ENCODE measurements at places on chromosomes 2 and 18.
A peak's percentile ranks its signal among the peaks of the same experiment; 100 is the strongest.

DNA sequence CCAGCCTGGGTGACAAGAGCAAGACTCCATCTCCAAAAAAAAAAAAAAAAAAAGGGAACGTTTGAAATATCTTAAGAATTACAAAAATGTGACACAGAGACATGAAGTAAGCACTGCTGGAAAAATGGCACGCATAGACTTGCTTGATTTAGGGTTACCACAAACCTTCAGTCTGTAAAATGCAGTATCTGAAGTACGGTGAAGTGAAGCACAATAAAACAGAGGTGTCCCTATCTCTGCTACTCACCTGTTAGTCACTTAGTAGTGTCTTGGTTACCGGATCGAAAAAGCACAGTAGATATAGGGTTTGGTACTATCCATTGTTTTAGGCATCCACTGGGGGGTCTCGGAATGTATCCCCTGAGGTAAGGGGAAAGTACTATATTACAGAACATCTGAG is 11.6 kb upstream of the GREB1L start:
- no peak for DNase-seq

DNA sequence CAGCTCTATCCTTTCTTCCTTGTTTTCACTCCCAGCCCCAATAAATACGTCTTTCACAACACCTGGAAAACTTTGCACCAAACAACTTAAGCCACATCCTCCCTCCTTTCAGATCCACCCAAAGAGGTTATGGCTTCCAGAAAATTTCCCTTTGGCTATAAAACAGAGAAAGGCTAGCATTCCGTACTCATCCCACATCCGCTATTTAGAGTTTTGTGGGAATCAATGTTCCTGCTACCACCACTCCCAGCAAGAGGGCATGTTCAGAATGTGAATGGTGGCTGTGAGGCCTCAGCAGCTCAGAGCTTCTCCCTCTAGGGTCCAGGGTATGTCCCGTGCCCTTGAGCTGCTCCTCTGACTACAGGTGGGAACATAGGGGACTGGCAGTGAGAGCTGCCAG is 214.6 kb downstream of the NCK2 start:
- no peak for DNase-seq

- DNase-seq: no peak
These were observed 60.0 kb downstream of the RNF144A start for GRCh38 chr2:6977113-6977741.

DNA sequence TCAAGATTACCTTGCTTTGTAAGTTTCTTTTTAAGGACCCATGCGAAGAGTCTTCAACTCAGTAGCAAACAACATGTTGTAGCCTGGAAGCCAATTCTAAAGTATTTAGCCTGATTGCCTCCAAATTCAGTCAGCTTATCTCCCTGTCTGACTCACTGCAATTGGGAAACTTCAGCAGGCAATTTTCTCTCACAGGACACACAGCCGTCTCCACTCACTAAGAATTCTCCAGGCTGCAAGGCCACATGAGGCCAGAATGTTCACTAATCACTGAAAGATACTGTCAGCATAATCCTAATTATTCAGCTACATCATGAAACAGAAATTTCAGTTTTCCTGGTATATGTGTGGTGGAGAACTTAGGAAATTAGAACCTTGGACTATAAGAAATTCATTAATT is 78.1 kb upstream of the PDE1A start:
- peak; percentile 60 for DNase-seq

DNA sequence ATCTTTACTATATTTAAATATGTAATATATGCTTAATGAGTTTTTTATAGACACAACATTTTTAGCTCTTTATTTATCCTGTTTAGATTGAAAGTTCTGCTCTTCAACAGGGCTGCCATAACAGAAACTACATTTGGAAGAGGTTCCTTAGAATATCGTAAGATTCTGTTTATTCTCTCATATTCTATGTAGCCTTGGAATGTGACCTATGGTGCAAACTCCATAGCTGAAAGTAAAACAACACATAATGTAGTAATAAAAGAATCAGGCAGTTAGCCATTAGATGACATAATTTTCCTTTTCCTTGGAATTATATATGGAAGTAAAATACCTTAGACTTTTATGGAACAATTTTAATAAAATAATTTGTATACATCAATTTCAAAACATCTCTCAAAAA is 91.3 kb downstream of the ZNF804A start:
- DNase-seq: no peak

- peak; percentile 37 for DNase-seq
These were observed 274.9 kb upstream of the FANCL start for GRCh38 chr2:58515827-58516573.

DNA sequence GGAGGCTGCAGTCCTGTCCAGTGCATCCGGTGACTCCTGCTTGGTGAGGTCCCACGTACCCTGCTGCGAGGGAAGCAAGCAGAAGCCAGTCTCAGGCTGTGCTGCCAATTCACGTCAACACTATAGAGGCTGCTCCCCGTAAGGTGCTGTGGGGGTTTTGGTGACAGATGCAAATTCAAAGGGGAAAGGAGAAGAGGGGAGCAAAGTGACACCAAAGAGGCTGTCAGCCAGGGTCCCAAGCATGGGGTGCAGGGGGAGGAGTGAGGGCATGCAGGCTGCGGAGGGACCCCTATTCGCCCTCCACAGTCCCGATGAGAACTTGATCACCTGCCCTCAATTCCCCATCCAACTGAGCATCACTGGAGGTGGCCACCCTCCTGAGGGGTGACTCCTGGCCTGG is 179.4 kb upstream of the HS6ST1 start:
- DNase-seq: no peak

DNA sequence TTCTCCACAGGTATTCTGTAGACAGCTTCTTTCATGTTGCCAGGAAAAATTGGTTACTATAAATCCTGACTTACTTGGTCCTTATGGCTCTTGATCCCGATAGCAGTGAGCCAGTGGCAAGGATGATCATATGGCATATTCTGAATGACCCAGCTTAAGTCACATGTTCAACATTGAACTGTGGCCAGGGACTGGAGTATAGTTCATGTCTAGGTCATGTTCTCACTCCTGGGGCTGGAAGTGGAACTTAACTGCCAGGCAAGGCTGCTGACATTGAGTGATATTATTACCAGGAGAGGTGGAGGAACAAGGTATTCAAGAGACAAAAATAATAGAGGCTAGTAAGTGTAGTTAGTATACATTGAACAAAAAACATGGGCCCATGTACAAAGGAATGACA is 26.2 kb downstream of the R3HDM1 start:
- no peak for DNase-seq

GRCh38 chr18:79030680-79031079 is 38.5 kb upstream of the ATP9B start:
- DNase-seq: no peak

DNA sequence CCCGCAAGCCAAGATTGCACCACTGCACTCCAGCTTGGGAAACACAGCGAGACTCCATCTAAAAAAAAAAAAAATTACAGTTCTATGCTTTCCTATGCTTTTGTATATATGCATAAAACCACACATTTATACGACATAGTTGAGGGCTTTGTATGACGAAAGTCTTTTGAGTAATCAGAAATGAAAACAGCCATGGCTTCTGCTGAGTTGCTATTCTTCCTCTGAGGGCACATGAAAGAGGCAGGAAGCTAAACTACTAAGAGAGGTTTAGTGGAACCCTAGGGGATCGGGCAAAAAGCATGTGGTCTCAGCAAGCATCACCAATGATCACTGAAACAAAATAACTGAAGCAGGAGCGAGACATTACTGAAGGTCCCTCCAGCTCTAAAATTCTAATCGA is 99.6 kb downstream of the ZAP70 start:
- DNase-seq: no peak

- no peak for DNase-seq
These were observed 307.2 kb downstream of the MYCN start for GRCh38 chr2:16247326-16248122.

- DNase-seq: peak; percentile 96
These were observed 5.2 kb upstream of the SPRED2 start for GRCh38 chr2:65437392-65438135.

DNA sequence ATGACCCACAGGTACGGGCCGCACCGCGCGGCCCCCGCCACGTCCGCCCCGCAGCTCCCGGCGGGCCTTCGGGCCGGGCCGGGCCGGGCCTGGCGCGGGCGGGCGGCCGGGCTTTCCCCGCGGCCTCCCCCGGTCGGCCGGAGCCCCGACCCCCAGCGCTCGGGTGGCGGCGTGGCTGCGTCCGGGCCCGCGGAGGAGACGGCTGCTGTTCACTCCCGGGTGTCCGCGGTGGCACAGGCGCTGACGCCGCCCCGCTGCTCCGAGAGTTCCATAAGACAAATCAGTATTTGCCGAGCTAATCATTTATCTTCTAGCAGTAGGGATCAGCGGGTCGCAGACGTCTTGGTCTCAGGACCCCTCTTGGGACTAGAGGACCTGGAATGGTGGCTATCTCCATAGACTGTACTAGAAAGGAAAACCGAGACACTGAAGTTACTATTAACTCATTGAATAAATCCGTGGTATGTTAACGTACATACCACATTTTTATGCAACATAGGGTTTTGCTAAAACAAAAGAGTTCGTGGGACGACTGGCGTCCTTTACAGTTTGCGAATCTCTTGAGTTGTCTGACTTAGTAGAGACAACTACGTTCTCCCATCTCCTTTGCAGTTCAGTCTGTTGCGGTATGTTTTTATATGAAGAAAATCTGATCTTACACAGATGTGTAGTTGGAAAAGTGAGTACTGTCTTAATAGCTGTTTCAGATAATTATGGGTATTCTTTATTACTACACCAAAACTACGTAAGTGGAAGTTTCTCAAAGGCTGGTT is 500 bp downstream of the LIMS1 start:
- DNase-seq: peak; percentile 65

- DNase-seq: peak; percentile 44
These were observed 15.0 kb downstream of the KCNJ13 start for GRCh38 chr2:232761301-232761907.

- no peak for DNase-seq
These were observed 316.9 kb upstream of the EPAS1 start for GRCh38 chr2:45980161-45980865.

- DNase-seq: no peak
These were observed 247.8 kb upstream of the SESTD1 start for GRCh38 chr2:179512281-179513035.

DNA sequence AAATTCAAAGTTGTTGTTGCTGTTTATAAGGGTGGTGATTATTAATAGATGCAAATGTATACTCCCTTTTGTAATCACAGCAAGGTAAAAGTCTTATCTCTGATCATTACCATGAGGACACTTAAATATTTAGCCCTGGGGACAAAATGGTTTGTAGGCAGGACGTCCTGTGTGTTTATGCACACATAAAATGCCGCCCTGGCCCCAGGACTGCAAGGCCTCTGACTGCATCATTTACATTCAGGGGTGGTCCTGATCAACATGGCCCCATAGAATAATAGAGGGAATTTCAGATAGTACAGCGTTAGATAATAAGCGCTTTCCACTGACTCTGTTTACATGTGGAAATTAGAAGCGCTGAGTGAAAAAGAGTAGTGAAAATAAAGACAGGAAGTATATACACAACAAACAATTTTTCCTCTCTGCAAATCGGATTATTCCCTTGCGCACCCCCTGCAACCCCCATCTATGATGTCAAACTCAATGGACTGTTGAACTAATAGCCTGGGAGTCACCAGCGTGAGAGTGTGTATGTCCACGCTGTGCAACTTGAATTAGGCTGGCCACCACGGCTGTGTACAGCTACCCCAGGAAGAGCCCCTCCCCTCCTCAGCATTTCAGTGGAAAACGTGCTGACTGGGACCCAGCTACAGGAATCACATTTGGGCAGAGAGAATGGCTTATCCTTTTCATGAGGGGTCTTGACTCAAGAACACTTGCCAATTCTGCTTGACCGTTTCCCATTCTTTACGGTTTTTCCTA is 291.5 kb downstream of the SOX11 start:
- no peak for DNase-seq

DNA sequence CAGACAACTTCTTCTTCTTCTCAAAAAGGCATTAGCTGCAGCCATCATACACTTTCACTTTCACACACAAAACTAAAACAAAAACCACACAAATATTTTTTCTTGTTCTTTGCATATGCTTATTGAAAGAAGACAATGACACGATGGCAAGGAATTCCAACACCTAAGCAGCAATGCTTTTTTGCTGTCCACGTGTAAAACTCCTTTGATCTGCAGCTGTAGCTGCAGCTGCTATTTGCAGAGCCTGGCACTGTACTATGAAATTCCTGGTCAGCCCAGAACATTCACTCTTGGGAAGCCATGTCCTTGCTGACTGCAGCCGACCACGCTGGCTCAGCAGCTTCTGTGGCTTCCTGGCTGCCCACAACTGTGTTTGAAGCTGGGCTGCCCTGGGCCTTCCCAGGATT is 316.2 kb downstream of the CDH2 start:
- DNase-seq: peak; percentile 21

- DNase-seq: peak; percentile 89
These were observed at the start of gene ERMN for GRCh38 chr2:157325786-157326185. TSS of gene ERMN (minus strand) at chr2:157325824. CDS start at chr2:157325642, 182 bp downstream.

DNA sequence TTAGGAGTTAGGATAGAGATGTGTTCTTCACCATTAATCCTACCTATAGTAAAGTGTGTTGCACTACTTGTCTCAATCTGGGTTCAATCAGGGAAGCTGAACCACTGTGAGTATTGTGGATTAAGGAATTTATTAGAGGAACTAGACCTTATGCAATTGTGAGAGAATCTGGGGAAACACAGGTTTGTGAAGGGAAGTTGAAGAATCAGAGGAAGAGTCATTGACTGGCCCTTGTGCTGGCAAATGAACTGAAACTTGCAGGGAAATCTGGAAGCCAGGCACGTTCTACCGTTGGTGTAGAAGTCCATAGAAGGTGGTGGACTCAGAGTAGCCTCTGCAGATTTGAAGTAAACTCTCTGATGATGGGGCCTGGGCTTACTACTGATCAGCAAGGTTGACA is 44.7 kb upstream of the HK2 start:
- no peak for DNase-seq

DNA sequence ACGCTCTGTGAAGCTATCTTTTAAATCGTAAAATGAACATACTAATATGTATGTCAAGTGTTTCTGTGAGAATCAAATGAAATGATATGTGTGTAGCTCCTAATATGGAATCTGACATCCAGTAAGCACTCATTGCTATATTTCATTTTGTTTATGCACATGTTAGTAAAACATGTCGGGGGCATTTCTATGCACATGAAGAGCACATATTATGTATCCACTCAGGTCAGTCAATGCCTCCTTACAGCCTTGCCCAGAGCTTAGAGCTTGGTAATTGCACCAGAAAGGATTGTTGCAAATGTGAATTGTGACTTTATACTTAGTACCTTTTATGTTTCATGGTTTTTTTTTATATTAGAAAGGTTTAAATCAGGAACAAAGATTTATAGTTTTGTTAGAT is 463.7 kb upstream of the HNMT start:
- DNase-seq: no peak

GRCh38 chr18:61817086-61817485 is 75.7 kb downstream of the RNF152 start:
- DNase-seq: no peak

GRCh38 chr18:21331065-21331464 is 89.0 kb downstream of the GREB1L start:
- no peak for DNase-seq

- no peak for DNase-seq
These were observed 49.1 kb downstream of the KDM3A start for GRCh38 chr2:86490245-86490644.

- no peak for DNase-seq
These were observed 63.2 kb upstream of the MGAT4A start for GRCh38 chr2:98793897-98794830.
